Airway epithelial cell (primary cell): ENCODE measurements at places on chromosomes 7 and 10. TPM values are rescaled to one million over a fixed set of nuclear protein-coding genes. Genes with fewer than 3 reads are reported as not detected.

The FEZF1 gene
- total RNA-seq, result not detected in 2 replicates

The PRPS1L1 gene
- not detected in 2 replicates for total RNA-seq

The ABLIM1 gene
- 76.6 and 85.5 TPM in 2 replicates for total RNA-seq

The SPDYE11 gene
- not detected in 2 replicates for total RNA-seq

The XRCC2 gene
- total RNA-seq, result 4.3 and 6.1 TPM in 2 replicates
